NCI-H1048 (cell line): ENCODE measurements at places on chromosomes 11 and 22.

DNA sequence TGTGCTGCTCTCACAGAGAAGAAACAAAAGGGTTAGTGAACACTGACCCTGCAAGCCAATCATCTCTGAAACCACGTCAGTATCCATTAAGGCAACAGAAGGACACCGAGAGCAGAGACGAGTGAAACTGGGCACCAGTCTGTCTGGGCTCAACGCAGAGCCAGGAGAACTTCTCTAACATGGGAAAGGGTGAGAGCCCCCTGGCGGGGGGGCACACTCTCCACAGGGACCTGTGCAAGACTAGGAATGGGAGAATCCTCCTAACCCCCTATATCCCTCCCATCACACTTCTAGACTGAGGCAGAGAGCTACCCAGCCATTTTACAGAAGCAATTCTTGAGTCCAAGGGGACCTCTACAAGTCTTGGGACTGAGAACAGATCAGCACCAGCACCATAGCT is 285.8 kb downstream of the SOX6 start:
- no peak for DNase-seq

DNA sequence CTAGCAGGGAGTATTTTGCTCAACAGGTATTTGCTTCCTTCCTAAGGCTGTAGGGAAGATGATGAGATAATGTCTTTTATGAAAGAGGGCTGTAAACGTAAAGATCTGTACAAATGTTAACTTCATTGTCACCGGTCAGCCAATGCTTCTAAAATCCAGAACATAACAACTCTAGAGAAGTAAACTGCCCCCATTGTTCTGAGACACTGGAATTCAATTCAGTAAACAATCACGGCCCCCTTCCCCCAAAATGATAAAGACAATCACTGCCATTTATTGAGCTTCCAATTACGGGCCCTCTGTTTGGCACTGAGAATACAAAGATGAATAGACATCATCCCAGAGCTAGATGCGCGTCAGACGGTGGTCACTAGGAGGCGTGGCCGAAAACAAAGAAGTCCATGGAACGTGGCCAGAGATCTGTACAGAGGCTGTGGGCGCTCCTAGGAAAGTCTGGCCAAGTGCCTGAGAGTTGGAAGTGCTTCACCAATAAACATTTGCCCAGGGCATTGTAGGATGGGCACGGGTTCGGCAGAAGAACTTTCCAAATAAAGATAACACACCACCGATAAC is 576 bp downstream of the TMEM258 start:
- peak; percentile 70 for DNase-seq

GRCh38 chr11:120022617-120023016 is 115.3 kb downstream of the TRIM29 start:
- DNase-seq, result no peak

GRCh38 chr11:130549393-130549999 is 101.1 kb downstream of the ADAMTS15 start:
- no peak for DNase-seq

GRCh38 chr11:95684701-95685100 is 104.9 kb downstream of the FAM76B start:
- DNase-seq, result no peak

GRCh38 chr22:37212174-37212906 is at the start of gene SSTR3:
SSTR3 (minus strand) TSS chr22:37212477; CDS start chr22:37207803, 4,674 bp downstream.
- no peak for DNase-seq

DNA sequence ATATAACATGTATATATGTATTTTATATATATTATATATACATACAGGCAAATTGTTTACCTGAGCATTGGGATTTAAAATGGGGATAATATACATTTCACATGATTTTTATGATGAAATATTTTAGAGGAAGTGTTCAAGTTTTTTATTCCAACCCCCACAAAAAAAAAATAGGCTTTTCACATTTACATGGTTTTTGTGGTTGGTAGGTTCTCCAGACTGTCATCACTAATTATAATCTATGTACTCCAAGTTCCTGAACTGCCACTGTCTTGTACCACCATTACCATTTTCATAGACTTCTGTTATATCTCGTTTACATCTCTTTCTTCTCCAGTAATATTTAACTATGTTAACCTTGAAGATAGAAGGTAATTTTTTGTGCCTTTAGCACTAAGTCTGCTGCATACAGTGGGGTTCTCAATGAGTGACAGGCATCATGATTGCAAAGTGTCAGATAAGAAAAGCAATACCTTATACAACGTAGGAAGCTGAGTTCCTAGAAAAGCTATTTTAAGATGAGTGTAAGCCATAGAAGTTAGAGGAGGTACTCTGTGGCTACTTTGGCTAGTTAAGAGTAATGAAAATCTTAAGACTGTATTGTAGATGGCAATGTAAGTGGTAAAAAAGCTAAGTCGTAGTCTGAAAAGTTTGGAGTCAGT is 5.2 kb downstream of the TMEM126A start:
- no peak for DNase-seq

DNA sequence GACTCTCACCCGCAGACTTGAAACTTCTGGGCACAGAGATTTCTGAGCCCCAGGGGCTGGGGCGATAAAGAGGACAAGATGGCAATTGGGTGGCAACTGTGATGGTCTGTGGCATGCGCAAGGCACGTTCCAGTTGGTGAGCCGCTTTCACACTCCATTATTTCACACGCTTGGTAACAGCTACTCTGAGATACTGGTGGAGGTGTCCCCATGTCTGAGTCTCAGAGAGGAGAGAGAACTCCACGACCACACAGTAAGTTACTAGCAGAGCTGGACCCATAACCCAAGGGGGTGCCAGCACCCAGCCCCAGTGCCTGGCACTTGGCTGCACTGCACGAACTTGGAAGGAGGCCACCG is 6.0 kb upstream of the KCNJ4 start:
- no peak for DNase-seq

DNA sequence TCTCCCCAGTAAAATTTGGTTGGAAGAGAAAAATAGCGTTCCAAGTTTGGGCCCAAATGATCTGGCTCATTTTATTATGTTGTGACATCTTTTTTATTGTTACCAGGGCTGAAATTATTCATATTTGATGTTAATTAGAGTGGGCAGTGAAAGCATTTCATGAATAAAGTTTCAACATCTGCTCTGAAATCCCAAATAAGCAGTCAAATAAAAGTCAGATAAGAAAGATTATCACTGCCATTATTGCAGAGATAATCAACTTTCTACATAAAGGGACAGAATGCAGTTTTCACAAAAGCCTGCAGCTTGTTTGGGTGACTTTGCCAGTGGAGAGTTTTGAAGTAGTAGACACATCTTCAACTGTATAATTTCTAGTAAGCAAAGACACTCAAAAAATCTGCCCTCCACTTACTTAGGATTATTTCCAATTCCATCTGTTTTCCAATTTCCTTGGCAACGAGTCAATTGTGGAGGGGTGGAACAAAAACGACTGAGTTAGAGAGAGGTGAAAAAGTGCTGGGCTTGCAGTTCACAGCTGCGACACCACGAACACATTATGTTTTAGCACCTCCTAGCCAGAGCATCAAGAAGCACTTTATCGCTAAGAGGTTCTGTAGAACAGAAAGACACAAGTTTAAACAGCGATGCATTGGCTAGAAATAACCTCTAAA is 9.0 kb downstream of the TECTA start:
- DNase-seq, result no peak
